ENCODE measurements at places on chromosomes 12 and 14. TPM values are rescaled to one million over a fixed set of nuclear protein-coding genes. Genes with fewer than 3 reads are reported as not detected.

- H3K36me3 ChIP-seq, result no peaks in the 10 kb centered on the region
- no peak overlapping the region for H3K27ac ChIP-seq
- peaks cover 17% of the 10 kb centered on the region for H3K27me3 ChIP-seq
- no peak for DNase-seq
- H3K4me3 ChIP-seq, result no peak overlapping the region
These were observed 47.5 kb downstream of the EIF2S3B start for GRCh38 chr12:10553148-10553547.

The RFLNA gene
- not detected for total RNA-seq

The TMCC3 gene
- total RNA-seq, result 0.05 TPM

DNA sequence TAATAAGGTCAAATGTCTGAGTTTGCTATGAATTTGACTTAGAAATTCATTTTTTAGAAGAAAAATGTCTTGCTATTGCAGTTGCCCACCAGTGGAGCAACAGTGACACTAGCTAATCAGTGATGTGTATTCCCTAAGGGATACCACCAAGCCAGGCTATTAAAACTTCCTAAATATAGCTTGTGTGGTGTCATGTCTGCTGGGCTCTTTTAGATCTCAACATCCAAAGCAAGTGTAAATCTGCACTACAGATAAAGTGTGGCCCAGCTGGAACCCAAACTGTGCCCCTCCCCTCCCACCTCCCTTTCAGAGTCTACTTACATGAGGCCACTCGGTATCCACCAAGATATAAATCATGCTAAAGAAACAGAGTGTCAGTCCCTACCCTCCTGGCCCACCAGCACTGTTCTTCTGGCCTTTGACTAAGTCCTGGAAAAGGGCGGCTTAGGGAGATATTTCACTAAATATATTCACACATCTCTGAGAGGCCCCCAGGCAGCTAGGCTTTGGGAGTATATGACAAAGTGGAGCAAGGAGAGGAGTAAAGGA, 53.8 kb downstream of the SLC35F4 start:
- no peak overlapping the region for H3K27ac ChIP-seq
- peaks cover 3% of the 10 kb centered on the region for H3K4me1 ChIP-seq
- no peaks in the 10 kb centered on the region for H3K36me3 ChIP-seq
- no peak for DNase-seq
- H3K27me3 ChIP-seq, result no peaks in the 10 kb centered on the region
- no peak overlapping the region for H3K4me3 ChIP-seq

The AQP6 gene
- total RNA-seq, result not detected

DNA sequence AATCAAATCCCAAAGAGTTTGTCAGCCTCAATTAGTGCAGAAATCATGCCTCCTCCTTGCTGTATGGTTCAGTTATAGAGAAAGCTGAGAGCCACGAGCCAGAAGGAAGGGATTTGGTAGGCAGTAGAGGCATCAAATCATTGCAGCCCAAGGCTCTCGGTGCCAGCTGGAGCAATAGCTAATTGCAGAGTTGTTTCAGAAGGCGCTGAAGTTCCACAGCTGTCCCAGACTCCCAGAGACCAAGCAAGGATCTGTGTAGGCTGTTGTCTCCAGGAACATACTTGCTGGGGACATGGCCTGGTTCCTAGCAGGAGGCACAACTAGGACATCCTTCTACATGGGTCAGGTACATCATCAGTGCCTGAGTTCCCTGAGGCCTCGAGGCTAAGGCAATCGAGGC, 80.4 kb upstream of the WSCD2 start:
- H3K36me3 ChIP-seq, result no peaks in the 10 kb centered on the region
- peaks cover 6% of the 10 kb centered on the region for H3K27me3 ChIP-seq
- no peaks in the 10 kb centered on the region for H3K4me1 ChIP-seq
- H3K4me3 ChIP-seq, result no peak overlapping the region
- H3K27ac ChIP-seq, result no peak overlapping the region

The OR6C70 gene
- total RNA-seq, result 0.32 TPM

- DNase-seq, result no peak
- H3K4me3 ChIP-seq, result no peak overlapping the region
- no peaks in the 10 kb centered on the region for H3K27me3 ChIP-seq
- H3K36me3 ChIP-seq, result no peaks in the 10 kb centered on the region
These were observed 295.5 kb downstream of the EGLN3 start for GRCh38 chr14:33655421-33655820.

GRCh38 chr12:93957870-93958269, 190.5 kb upstream of the PLXNC1 start:
- H3K36me3 ChIP-seq, result no peaks in the 10 kb centered on the region
- H3K4me1 ChIP-seq, result no peaks in the 10 kb centered on the region
- H3K27me3 ChIP-seq, result no peaks in the 10 kb centered on the region
- no peak overlapping the region for H3K27ac ChIP-seq
- H3K4me3 ChIP-seq, result no peak overlapping the region

GRCh38 chr12:1794440-1795090, 25.8 kb upstream of the LRTM2 start:
- no peak overlapping the region for H3K27ac ChIP-seq
- H3K27me3 ChIP-seq, result no peaks in the 10 kb centered on the region
- peaks cover 25% of the 10 kb centered on the region for H3K4me1 ChIP-seq
- H3K4me3 ChIP-seq, result no peak overlapping the region
- peaks cover 2% of the 10 kb centered on the region for H3K36me3 ChIP-seq
- no peak for DNase-seq

The OR9K2 gene
- not detected for total RNA-seq

- H3K36me3 ChIP-seq, result no peaks in the 10 kb centered on the region
- no peak for DNase-seq
- H3K27ac ChIP-seq, result no peak overlapping the region
- peaks cover 18% of the 10 kb centered on the region for H3K4me1 ChIP-seq
These were observed 568 bp downstream of the CCDC184 start for GRCh38 chr12:48183876-48184548.

DNA sequence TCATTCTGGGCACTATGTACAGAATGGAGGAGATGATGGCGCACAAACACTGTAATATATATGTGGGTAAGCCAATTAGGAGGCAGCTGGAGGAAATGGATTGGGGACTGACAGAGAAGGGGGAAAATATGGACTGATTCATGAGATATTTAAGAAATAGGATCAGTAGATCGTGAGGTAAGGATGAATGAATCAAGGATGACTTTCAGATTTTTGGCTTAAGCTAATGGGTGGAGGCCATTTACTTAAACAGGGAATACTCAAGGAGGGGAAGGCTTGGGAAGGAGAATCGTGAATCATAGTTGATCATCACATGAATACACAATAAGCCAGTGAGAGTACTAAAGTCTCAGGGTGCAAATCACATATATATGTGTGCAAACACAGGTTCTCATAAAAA, 11.2 kb upstream of the GNPNAT1 start:
- H3K36me3 ChIP-seq, result no peaks in the 10 kb centered on the region
- no peak for DNase-seq
- H3K27ac ChIP-seq, result no peak overlapping the region
- no peak overlapping the region for H3K4me3 ChIP-seq
- H3K4me1 ChIP-seq, result peaks cover 6% of the 10 kb centered on the region
- H3K27me3 ChIP-seq, result peaks cover 4% of the 10 kb centered on the region

The EID3 gene
- total RNA-seq, result 9.4 TPM

DNA sequence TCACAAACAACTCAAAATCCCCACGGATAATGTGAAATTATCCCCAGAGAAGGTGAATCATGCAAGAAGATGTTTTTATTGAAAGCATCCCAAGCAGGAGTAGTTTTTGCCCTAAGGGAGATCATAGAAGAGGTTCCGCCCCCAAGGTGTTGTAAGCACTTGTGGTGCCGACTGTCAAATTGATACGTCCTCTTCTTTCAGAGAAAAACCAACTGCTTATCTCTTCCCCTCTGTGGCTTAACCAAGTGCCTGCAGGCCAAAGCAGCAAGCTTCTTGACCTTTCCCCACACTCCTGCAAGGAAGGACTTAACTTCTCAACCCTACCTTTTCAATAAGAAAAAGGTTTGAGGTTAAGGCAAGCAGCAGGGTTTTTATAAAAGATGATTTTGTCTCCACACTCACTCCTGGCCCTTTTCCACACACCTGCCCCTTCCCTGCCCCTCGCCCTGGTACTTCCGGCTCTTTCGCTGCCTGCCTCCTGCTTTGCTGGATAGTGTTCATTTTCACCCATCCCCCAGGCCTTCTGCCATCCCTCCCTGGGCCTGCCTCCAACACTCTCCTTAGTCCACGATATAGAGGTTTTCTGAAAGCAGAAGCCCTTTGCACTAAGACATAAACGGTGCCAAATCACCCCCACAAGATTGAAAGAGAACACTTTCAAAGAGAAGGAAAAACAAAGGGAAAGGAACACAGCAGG, 114.5 kb downstream of the EGLN3 start:
- H3K36me3 ChIP-seq, result peaks cover 3% of the 10 kb centered on the region
- peaks cover 58% of the 10 kb centered on the region for H3K4me1 ChIP-seq
- no peak for DNase-seq

DNA sequence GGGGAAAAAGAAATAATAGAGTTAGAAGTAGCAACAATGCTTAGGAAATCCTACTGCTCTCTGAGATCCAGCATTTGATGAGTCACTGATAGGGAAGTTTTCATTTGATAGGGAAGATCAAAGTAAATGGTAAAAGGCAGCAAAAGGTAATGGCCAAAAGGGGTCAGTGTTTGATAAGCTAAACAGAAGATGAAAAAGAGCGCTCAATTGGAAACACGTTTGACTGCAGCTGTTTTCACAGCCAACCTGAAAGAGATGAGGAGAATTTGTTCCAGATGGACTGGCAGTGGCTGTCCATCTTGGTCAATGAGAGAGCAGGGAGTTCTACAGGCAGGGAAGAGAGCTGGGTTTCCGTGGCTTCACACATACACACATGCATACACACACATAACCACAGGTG, 264.2 kb downstream of the TMEM132C start:
- no peak overlapping the region for H3K27ac ChIP-seq
- H3K4me1 ChIP-seq, result no peaks in the 10 kb centered on the region
- H3K36me3 ChIP-seq, result no peaks in the 10 kb centered on the region
- no peaks in the 10 kb centered on the region for H3K27me3 ChIP-seq
- no peak overlapping the region for H3K4me3 ChIP-seq

The B4GALNT3 gene
- 6.9 TPM for total RNA-seq

DNA sequence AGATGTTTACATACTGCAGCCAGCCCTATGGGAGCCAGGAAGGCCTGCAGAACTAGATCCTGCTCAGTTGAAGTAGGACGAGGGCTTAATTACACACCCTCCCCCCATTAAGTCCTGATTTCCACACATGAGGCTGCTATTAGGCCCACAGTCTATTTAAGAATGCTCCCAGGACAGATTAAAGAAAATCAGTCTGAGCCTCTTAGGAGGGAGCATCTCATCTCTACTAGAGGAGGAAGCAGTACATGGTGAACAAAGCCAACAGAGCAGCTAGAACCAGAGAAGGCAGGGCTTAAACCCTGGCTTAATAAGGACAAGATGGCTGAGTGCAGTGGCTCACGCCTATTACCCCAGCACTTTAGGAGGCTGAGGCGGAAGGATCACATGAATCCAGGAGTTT, 55.8 kb upstream of the ARHGAP5 start:
- peaks cover 3% of the 10 kb centered on the region for H3K27me3 ChIP-seq
- no peak for DNase-seq
- no peaks in the 10 kb centered on the region for H3K4me1 ChIP-seq
- no peaks in the 10 kb centered on the region for H3K36me3 ChIP-seq
- no peak overlapping the region for H3K27ac ChIP-seq

GRCh38 chr12:22413592-22413991, 79.1 kb upstream of the ST8SIA1 start:
- peaks cover 6% of the 10 kb centered on the region for H3K27me3 ChIP-seq
- peaks cover 14% of the 10 kb centered on the region for H3K4me1 ChIP-seq
- H3K4me3 ChIP-seq, result no peak overlapping the region
- no peak overlapping the region for H3K27ac ChIP-seq

The RTL1 gene
- total RNA-seq, result not detected

DNA sequence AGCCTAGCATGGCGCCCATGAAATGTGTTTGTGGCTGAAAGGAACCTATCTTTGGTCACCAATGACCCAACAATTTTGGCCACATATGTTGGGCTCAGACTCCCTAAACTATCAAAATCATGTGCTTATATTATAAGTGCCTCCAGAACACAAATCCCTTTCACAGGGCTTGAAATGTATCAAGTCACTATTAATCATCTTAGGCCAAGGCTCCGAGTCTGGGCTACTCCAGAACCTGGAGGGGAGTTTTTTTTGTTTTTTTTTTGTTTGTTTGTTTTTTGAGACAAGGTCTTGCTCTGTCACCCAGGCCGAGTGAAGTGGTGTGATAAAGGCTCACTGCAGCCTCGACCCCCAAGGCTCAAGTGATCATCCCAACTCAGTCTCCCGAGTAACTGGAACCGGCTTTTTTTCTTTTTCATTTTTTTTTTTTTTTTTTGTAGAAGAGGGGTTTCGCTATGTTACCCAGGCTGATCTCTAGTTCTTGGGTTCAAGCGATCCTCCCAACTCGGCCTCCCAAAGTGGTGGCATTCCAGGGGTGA, 989 bp upstream of the DRAM1 start:
- H3K4me1 ChIP-seq, result peaks cover 13% of the 10 kb centered on the region
- peak overlapping the region; percentile 91 for H3K4me3 ChIP-seq
- H3K27ac ChIP-seq, result peak overlapping the region; percentile 46
- DNase-seq, result no peak
- peaks cover 10% of the 10 kb centered on the region for H3K27me3 ChIP-seq

The STAT2 gene
- total RNA-seq, result 70.3 TPM

GRCh38 chr12:47777741-47778558, 4.9 kb downstream of the SLC48A1 start:
- H3K4me3 ChIP-seq, result no peak overlapping the region
- H3K27ac ChIP-seq, result no peak overlapping the region
- H3K27me3 ChIP-seq, result no peaks in the 10 kb centered on the region
- DNase-seq, result no peak

DNA sequence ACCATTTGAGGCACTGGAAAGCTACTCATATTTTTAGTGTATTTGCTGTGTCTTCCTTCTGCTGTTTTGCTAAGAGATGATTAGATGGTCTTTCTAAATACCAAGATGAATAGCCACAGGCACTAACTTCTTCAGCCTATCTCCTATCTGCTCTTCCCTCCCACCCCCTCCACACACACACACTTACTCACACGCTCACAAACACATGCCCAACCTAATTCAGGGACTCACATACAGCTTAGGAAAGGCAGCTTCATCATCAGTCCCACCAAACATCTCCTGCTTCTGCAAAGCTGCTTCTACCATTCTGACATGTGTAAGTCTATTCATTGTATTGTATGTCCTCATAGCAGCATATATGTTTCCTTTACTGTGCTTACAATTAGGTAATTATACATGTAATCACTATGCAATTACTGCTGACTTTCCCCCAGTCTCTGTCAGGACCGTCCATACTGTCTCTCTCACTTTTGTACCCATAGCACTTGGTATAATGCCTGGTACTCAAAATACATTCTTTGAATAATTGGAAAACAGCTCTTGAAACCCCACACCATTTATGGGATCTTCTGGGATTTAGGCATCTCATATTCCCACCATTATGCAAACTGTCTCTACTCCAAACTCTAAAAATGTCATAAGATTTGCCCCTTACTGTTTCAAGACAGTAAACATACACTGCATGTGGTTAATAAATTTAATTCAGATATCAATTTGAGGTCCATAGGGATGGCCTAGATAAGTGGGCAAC, 83.3 kb upstream of the HIF1A start:
- H3K27ac ChIP-seq, result no peak overlapping the region
- DNase-seq, result no peak
- peaks cover 3% of the 10 kb centered on the region for H3K27me3 ChIP-seq
- H3K4me3 ChIP-seq, result no peak overlapping the region
- H3K36me3 ChIP-seq, result no peaks in the 10 kb centered on the region

The PLEKHD1 gene
- total RNA-seq, result not detected

Data from activated T-helper 2 cell treated with anti-CD3 and anti-CD28 coated beads, Interferon-gamma antibody, Interleukin-2, Interleukin-4, amounts not matched to agents 10 μg/mL and 5 μg/mL and 100 μg/mL, durations not matched to agents 14 hours and 24 hours and 36 hours (primary cell).